ENCODE measurements at places on chromosomes 4 and X. TPM values are rescaled to one million over a fixed set of nuclear protein-coding genes. Genes with fewer than 3 reads are reported as not detected.

FREM3 gene
- 0.13 TPM for total RNA-seq

TMPRSS11D gene
- not detected for total RNA-seq

UGT2A3 gene
- total RNA-seq: not detected

SSX4 gene
- total RNA-seq: 1.7 TPM

MAGEC3 gene
- total RNA-seq: 0.58 TPM

UCP1 gene
- total RNA-seq: not detected

IL1RAPL2 gene
- total RNA-seq: 0.13 TPM

CWH43 gene
- not detected for total RNA-seq

FAM149A gene
- total RNA-seq: 2.4 TPM

L1CAM gene
- total RNA-seq: 7.5 TPM

GRCh38 chr4:89727238-89727637 is 109.7 kb downstream of the SNCA start:
- no peak for DNase-seq

DNA sequence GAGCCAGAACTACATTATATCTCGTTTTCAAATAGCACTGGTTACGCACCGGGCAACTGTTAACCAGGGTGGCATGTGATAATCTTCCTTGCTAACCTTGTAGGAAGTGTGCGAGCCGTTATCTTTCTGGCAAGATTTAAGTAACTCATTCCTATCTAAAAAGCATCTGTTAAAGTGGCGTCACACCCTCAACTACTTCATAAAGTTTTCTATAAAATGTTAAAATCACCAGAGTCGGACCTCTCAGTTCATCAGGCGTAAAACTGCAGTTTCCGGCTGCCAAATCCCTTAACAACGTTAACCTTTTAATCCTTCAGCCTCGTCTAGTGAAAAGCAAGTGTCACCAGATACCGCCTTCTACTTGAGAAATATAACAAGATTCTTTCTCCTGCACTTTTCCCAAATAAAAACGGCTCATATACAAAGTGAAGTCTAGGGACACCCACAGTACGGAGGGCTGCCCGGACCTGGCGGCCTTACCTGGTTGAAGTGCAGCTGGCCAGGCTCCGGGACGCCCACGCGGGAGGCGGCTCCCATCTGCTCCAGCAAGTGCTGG is 1.2 kb downstream of the SLC39A8 start:
- DNase-seq: no peak

- no peak for DNase-seq
Measured at GRCh38 chr4:38818441-38818976, 13.9 kb upstream of the TLR1 start.

GRCh38 chr4:1578251-1578773 is 105.8 kb downstream of the FAM53A start:
- peak; percentile 81 for DNase-seq

DNA sequence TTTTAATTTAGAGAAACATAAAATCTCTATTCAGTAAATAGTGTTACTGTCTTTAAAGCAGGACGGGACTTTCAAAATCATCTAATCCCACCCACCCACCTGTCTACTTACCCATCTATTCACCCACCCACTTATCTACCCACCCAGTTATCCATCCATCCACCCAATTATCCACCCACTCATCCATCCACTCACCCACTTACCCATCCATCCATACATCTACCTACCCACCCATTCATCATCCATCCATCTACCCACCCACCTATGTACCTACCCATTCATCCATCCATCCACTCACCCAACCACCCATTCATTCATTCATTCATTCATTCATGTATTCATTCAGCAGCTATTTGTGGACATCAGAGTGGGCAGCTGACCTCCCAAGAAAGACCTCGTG is 30.6 kb downstream of the MAN2B2 start:
- DNase-seq: no peak

- no peak for DNase-seq
Measured at GRCh38 chrX:119041175-119041574, 31.6 kb upstream of the CT47C1 start.

DNA sequence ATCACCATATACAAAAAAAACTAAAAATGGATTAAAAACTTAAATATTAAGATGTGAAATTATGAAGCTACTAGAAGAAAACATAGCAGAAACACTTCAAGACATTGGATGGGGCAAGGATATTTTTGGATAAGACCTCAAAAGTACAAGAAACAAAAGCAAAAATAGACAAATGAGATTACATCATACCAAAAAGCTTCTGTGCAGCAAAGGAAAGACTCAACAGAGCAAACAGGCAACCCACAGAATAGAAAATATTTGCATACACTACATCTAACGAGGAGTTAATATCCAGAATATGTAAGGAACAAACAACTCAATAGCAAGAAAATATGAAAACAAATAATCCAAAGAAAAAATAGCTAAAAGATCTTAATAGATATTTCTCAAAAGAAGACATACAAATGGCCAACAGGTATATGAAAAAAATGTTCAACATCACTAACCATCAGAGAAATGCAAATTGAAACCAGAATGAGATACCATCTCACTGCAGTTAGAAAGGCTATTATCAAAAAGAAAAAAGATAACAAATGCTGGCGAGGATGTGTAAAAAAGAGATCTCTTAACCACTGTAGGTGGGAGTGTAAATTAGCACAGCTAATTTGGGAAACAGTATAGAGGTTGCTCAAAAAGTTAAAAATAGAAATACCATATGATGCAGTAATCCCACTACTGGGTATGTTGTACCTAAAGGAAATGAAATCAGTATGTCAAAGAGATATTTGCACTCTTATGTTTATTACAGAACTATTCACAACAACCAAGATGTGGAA is 17.8 kb upstream of the LRCH2 start:
- DNase-seq: no peak

- DNase-seq: no peak
Measured at GRCh38 chrX:35726176-35726575, 72.0 kb upstream of the MAGEB16 start.

DNA sequence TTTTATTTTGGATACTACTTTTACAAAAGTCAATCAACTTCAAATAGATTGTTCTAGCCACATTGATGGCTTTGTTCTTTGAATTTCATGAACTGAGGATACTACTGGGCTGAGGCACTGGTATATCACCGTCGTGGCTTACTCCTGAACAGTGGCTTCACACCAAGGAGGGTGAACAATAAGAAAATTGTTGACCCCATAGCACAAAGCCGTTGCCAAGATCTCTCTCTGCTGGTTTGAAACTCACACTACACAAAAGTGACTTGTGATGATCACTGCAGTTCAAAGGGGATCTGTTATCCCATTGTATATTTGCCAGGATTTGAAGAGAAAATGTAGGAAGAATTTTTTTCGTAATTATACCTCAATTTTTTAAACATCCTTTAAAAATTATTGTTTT is 119.6 kb downstream of the PDLIM5 start:
- no peak for DNase-seq

DNA sequence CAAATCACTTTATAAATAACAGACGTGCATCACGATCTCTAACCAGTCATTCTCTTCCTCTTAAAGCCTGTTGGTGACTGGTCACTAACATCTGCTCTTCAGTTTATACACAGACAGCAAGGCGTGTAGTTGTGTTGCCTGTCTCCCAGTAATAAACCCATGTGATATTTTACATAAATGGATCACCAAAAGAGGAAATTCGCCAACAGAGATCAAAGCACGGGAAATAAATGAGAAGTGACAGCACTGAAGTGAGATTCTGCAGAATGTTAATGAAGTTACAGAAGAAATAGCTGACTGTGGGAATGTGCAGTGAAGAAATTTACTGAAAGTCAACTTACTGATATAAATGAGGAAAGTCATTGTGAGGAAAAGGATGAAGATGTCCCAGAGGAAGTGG is 47.0 kb downstream of the AFF1 start:
- DNase-seq: no peak

DNA sequence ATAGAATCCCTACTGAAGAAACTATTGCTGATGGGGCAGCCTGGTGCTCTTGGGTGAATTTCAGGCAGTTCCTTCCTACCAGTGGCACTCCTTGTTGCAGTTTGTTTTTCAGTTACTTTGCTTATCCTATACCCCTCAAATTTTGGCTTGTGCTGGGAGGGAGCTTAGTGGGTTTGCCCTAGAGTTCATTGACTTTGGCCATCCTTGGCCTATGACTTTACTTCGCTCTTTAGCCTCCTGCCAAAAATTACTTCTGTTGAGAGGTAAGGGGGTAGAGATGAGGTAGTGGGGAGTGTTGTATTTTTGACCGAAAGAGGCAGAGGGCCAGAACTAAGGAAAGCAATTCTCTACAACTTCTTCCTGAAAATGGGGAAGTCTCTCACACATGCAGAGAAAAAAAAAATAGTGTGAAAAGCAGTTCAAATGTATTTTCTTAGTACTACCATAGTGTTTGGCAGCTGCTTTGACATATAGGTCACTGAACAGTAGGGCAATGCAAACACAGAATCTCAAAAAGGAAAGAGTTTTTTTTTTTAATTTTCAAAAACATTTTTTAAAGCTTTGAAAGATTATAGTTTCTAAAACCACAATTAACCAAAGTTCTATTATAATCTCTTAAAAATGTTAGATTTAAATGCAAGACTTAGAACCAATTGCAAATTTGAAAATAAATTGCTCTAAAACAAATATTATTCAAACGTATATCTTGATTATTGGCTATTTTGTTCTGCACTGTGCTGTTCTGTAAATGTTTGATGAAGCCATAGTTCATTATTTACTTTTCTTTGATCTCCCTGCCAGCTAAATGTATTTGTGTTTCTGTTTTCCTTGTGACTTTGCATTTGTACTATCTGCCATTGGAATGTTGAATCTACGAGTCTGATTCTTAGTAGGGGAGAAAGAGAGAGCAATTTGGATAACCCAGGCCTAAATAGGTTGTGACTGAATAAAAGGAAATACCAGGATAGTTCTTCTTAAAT is 73.6 kb downstream of the DCK start:
- no peak for DNase-seq

GRCh38 chrX:66000628-66001272 is 39.1 kb downstream of the VSIG4 start:
- no peak for DNase-seq

DNA sequence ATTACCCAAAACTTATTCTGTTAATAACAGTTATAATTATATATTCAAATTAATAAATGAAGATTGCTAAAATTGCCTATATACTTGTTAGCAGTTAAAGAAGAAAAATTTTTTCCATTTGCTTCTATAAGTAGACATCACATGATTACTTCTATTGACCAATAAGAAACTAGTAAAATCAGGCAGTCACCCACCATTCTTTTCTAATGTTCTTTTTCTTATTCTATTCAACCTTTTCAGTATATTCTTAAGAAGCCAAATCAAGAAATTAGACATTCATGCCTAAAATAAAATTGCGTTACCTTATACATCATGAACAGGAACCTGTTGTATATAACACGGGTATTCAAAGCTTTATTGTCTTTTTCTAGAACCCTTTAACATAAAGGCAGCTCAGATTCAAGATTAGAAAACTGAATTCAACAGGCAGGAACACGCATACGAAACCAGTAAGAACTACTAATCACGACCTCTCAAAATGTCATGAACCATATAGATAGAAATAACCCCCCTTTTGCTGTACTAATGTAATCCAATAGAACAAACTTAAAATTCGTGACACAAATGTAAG is 568.1 kb upstream of the DIPK2B start:
- no peak for DNase-seq

DNA sequence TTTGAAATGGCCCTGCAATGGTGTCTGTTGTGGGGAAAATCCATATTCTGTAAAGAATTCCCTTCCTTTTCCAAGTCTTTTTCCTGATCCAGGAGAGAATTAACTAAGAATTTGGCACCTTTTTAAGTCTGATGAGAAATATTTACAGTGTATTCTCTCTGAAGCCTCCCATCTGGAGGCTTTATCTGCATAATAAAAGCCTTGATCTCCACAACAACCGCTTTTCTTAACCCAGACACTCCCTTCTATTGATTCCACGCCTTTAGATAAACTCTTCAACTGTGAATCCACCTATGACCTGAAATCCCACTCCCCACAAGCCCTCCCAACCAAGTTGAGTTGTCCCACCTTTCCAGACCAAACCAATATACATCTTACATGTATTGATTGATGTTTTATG is 43.1 kb upstream of the TMPRSS11E start:
- peak; percentile 78 for DNase-seq

GRCh38 chrX:38018766-38019425 is 12.5 kb downstream of the SYTL5 start:
- DNase-seq: no peak

- DNase-seq: no peak
Measured at GRCh38 chr4:52701207-52701606, 42.1 kb upstream of the USP46 start.

DNA sequence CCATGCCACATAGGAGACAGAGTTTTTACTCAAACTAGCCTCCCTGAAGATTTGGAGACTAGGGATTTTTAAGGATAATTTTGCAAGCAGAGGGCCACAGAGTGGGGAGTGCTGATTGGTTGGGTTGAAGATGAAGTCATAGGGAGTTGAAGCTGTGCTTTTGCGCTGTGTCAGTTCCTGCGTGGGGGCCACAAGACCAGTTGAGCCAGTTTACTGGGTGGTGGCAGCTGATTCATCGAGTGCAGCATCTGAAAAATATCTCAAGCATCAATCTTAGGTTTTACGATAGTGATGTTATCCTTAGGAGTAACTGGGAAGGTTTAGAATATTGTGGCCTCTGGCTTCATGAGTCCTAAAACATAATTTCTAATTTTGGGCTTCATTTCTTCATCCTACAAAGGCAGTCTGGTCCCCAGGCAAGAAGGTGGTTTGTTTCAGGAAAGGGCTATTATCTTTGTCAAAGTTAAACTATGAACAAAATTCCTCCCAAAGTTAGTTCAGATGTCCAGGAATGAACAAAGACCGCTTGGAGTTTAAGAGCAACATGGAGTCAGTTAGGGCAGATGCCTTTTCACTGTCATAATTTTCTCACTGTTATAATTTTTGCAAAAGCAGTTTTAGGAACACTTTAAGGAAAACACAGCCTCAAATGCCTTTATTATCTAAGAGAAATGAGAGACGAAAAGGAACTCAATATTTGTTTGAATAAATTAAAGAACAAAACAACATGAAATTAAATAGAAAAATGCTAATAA is 960.8 kb upstream of the PRKX start:
- no peak for DNase-seq

DNA sequence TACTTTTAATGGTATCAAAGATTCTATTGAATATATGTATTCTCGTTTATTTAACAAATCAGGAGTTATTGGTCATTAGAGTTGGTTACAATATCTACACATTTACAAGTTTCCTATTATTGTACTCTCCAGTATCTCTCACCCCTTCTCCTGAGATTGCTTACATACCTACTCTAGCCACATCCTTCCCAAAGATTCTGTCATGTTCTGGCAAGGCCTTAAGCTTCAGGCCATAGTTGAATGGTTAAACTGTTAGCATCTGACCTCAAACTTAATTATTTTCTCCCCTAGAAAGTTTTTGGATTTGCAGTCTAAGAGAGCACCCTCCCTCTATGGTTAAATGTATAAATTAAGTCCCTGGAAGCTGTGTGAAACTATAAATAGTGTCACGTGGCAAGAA is 784.2 kb downstream of the GLUD2 start:
- no peak for DNase-seq

- DNase-seq: peak; percentile 82
Measured at GRCh38 chrX:10156199-10157031, at the start of gene CLCN4. CLCN4 (plus strand) TSS chrX:10156975; CDS start chrX:10185033, 28,058 bp downstream.

GRCh38 chrX:131812847-131813825 is 210.0 kb upstream of the STK26 start:
- no peak for DNase-seq

- no peak for DNase-seq
Measured at GRCh38 chr4:33052241-33052640, 2332.1 kb downstream of the PCDH7 start.
